CD4-positive, alpha-beta T cell treated with Interleukin-1 beta for 1 hour (primary cell): ENCODE measurements at places on chromosomes 1 and 21.
A peak's percentile ranks its signal among the peaks of the same experiment; 100 is the strongest.

DNA sequence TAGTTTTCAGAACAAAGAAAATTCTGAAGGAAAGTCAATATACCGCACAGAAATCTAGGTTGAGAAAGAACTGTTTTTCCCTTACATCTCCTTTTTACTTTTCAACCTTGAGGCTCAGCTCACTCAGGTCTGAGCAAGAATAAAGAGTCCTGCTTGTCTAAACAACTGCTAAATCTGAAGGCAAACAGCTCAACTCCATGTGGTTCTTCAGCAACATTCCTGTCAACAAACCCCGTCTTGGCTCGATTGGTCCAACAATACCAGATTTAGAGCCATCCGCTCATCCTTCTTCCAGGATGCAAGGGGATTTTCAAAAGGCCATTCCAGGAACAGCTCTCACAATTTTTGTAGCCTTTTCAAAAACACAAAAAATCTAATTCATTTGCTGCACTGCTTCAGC is 119.8 kb downstream of the HLCS start:
- DNase-seq, result no peak

- no peak for DNase-seq
Measured at GRCh38 chr1:198199105-198199504, 42.3 kb downstream of the NEK7 start.

DNA sequence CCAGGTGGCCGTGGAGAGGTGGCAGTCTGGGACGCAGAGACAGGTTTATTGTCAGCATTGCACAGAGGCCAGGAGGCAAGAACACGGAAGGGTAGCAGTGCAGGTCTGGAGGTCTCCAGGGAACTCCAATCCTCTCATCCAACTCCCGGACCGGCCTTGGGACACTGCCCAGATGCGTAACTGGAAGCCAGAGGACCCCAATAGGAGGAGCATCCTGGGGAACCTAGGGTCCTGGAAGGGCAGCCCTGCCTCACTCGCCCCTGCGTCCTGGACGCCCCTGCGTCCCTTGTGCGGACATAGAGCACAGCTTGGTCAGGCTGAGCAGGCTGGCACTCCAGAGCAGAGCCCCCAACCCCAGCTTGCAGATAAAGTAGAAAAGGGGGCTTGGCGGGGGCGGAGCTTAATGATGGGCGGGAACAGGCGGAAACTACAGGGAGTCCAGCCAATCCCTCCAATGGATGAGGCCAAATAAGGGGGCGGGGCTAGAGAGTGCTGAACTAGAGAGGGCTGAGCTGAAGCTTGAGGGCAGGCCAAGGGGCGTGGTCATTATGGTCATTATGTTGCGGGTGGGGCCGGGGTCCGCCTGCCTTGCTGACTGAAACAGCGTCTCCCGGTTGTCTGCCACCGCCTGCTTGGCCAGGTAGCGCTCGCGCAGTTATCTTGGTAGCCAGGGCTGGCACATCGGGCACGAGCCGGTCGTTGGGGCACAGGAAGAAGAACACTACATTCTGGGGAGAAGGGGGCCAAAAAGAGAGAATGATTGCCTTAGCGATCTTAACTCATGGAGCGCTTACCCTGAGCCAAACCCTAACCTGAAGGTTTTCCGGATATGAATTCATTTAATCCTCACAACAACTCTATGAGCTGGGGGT is 3.7 kb upstream of the ARHGEF19 start:
- DNase-seq, result peak; percentile 79

DNA sequence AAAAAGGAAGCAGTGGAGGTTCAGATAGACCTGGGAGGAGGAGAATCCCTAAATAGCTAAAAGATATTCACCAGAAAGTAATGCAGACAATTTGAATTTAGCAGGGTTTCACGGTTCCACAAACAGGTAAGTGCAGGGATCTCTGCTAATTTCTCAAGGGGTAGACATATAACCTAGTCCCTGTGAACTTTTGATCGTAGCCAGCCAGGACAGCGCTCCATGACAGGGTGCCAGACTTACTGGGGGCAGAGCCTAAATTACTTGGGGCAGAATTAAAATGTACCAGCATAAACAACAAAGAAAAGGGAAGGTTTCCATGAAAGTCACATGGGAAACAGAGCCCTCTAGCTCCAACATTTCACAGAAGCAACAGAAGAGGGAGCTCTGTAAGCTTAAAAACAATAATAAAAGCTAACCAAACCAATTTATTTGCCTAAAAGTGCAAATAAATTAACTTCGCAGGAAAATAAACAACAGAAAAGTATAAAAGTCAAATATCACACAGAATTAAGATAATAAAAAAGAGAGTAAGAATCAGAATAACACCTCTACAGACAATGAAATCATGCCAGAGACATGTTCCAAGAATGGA is 198.3 kb downstream of the DUSP10 start:
- DNase-seq, result peak; percentile 19

GRCh38 chr1:13697738-13698137 is 2.2 kb upstream of the PRDM2 start:
- DNase-seq, result no peak

DNA sequence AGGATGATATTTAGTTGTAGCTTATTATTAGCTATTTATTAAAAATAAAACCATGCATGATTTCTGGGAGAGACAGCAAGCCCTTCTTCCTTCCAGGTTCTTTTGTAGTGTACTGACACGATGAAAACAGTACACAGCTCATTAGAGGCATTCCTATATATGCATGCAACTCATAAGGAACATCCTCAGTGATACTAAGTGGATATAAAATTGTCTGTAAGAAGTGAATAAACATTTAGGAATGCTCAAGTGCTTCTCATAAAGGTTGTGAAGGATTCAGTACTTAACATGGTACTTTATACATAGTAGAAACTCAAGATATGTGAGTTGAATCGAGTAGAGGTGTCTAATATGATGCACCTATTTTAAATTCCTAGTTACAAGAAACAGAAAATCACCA is 287.7 kb downstream of the SDCCAG8 start:
- no peak for DNase-seq

- peak; percentile 39 for DNase-seq
Measured at GRCh38 chr1:85109475-85109874, 61.2 kb upstream of the MCOLN3 start.

DNA sequence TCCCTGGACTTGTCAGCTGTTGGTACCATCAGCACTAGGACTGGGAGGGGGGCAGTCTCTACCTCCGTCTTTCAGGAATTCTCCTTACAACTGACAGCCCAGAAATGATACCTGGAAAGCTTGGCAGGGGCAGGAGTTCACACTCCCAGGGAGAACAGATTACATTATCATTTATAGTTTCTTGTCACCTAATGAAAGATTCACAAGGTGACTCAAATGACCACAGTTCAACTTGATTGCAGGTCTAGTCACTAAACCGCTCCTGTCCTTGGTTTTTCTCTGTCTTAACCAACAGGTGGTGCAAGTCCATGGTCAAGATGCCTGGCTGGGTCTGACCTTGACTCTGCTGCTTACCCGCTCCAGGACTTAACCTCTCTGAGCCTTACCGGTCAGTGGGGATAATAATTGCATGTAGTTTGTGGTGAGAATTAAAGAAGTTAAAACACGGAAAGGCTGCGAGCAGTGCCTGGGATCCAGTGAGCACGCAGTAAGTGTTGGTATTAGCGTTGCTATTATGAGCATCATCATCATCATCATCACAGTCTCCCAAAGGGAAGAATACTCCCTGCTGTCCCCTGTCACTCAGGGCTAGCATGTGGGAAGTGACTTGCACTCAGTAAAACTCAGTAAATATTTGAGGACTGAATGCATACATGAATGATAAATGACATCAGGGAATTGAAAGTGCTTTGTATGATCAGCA is 125.3 kb upstream of the CD34 start:
- no peak for DNase-seq

GRCh38 chr1:65568285-65568684 is 147.8 kb downstream of the LEPR start:
- DNase-seq, result no peak

DNA sequence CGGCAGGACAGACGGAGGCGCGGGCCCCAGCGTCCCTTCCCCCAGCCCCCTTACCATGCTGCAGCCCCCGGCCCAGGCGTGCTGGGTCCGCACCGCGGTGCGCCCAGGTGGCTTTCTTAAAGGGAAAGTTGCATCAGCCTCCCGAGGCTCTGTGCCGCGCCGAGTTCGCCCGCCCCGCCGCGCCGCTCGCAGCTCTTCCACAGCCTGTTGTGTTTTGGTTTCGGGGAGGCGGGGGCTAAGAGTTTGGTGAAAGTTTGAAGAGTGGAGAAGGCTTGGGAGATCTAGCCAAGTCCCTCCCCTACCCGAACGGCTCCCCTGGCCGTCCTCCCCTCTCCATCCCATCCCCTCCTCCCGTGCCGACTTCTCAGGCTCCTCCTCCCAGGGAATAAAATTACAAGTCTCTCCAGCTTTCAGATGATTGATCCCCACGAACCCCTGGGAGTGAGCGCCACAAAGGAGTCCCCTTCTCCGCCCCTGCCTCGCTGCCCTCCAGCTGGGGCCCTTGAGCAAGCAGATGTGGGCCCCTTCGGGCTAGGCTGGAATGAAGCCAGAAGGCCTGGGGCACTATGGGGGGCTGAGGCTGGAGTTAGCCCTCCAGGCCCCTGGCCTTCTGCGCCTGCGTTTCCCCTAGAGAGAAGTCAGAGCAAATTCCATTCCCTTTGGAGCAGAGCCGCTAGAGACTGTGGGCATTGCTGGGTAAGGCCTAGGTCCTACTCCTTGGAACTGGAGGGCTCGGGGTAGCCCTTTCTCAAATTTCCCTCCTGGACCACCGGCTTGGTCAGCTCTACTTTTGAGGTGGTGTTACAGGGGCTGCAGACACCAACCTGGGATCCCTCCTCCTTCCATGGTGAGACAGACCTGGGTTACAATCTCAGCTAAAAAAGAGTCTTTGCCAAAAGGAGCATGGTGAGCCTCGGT is at the start of gene SLC6A9:
SLC6A9 (minus strand) TSS at position 211 of the 918 bp plus-strand sequence. CDS start 7,185 bp downstream, outside the sequence.
- no peak for DNase-seq

DNA sequence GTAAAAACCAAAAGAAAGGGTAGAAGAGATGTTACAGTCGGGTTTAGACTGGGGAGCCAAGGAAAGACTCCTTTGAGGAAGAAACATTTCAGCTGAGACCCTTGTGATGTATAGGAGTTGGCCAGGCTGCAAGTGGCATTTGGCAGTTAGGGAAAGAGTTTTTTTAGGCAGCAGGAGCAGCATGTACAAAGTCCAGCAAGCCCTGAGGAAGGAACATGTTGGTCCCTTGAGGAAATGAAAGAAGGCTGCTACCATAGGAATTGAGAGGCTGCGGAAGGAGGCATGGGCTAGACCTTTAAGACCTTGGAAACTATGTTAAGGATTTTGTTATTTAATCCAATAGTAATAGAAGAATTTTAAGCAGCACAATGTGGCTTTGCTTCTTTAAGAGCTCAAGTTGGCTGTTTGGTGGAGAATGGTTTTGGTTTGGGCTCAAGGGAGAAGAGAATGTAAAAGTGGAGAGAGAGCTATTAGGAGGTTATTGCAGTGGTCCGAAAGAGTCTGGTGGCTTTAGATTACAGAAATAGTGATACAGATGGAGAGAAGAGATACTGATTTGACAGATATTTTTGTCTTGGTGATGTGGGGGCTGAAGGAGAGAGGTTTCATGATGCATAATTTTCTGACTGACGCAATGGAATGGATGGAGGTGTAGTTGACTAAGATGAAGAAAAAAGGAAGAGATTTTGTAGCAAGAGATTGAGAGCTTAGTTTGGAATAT is 26.6 kb downstream of the SMAP2 start:
- no peak for DNase-seq

GRCh38 chr1:9866836-9867235 is 43.1 kb upstream of the CLSTN1 start:
- DNase-seq, result no peak

DNA sequence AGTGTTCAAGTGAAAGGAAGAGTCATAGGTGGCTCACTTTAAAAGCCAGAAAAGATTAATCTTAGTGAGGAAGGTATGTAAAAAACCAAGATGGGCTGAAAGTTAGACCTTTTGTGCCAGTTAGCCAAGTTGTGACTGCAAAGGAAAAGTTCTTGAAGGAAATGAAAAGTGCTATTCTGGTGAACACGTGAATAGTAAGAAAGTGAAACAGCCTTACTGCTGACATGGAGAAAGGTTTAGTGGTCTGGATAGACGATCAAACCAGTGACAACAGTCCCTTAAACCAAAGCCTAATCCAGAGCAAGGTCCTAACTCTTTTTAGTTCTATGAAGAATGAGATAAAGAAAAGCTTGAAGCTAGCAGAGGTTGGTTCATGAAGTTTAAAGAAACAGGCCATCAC is 106.4 kb downstream of the CTH start:
- DNase-seq, result no peak

DNA sequence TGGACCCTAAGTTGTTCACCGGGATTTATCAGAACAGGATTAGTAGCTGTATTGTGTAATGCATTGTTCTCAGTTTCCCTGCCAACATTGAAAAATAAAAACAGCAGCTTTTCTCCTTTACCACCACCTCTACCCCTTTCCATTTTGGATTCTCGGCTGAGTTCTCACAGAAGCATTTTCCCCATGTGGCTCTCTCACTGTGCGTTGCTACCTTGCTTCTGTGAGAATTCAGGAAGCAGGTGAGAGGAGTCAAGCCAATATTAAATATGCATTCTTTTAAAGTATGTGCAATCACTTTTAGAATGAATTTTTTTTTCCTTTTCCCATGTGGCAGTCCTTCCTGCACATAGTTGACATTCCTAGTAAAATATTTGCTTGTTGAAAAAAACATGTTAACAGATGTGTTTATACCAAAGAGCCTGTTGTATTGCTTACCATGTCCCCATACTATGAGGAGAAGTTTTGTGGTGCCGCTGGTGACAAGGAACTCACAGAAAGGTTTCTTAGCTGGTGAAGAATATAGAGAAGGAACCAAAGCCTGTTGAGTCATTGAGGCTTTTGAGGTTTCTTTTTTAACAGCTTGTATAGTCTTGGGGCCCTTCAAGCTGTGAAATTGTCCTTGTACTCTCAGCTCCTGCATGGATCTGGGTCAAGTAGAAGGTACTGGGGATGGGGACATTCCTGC is 3.9 kb upstream of the OLFML3 start:
- no peak for DNase-seq

- DNase-seq, result no peak
Measured at GRCh38 chr1:247536340-247536739, at the start of gene OR2C3. Gene OR2C3, minus strand, starts transcription at chr1:247536440. Its CDS starts 3,929 bp downstream, at chr1:247532511.

DNA sequence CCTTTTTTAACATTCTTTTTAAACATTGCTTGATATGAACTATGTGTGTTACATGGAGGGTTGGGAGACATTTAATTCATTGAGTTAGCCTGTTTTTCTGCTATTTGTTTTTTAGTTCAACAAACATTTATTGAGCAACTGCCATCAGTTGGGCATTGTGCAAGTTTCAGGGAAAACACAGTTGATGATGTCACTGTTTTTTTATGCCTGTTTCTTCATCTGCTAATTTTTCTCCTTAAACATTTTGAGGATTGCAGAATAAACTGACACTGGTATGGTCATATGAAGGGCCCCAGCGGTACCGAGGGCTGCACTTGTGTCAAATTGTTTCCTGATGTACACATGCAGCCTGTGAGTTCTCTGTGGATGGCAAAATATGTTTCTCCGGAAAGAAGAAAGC is 253.0 kb downstream of the FGGY start:
- DNase-seq, result no peak

GRCh38 chr1:212167098-212167497 is 118.1 kb upstream of the PPP2R5A start:
- no peak for DNase-seq
